ENCODE measurements at places on chromosomes 4 and X.

DNA sequence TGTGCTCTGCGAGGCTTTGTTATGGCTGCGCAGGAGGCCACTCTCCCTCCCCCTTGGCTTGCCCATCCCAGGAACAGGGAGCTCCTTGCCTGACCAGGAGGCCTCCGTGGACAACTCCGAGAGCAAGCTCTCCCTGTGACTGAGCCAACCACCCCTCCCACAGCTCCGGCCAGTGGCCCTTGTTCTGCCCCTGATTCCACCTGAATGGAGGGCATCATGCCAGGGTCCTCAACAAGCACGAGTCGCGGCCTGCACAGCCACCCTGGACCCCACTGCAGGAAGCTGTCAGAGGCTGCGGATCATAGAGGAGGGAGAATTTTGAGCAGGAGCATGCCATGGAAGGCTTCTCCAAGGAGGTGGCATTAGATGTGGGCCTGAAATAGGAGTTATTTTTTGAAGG lies 44.8 kb upstream of the GRPEL1 start:
- no peak for DNase-seq

GRCh38 chrX:10047631-10048030 lies 80.5 kb downstream of the CLDN34 start:
- no peak for DNase-seq

DNA sequence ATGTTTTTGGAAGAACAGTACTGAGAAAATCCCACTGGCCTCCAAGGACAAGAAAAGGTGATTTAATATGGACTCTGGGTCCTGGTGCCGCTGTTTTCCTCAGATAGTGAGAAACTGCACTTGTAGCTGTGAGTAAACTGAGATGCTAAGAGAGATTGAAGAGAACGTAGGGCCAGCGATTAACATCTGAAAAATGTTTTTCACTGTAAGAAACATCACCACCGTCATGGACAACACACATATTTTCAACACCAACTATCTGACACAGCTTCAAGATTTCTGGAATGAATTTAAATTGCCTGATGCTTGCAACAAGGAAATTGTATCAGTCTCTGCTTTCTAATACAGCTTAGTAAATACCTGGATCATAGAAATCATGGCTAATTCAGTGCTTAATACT lies 158.2 kb upstream of the SMIM31 start:
- DNase-seq, result no peak

DNA sequence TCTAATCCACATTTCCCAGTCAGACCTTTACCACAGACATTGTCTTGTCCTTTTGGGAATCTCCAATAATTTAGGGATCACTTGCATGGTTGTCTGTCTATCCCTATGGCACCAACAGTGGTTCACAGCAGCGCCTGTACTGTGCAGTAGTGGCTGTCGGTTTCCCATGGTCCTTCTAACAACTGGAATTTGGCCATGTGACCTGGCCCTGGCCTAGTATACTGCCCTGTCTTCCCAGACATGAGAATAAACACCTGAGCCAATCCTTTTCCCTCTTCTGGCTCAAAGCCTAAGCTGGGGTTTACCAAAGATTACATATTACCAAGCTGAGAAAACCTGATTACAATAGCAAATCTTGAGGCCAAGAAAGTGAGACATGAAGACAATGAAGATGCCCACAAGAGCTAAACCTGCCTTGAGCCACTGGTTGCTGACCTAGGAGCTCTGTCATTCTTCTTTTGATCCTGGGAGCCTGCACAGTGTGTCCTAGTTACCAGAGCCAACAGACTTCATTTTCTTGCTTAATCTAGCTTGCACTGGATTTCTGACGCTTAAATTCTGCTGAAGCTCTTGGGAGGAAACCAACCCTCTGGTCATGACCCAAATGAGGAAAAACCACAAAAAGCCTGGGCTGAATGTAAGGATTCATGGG lies 92.1 kb downstream of the SCD5 start:
- DNase-seq, result no peak

DNA sequence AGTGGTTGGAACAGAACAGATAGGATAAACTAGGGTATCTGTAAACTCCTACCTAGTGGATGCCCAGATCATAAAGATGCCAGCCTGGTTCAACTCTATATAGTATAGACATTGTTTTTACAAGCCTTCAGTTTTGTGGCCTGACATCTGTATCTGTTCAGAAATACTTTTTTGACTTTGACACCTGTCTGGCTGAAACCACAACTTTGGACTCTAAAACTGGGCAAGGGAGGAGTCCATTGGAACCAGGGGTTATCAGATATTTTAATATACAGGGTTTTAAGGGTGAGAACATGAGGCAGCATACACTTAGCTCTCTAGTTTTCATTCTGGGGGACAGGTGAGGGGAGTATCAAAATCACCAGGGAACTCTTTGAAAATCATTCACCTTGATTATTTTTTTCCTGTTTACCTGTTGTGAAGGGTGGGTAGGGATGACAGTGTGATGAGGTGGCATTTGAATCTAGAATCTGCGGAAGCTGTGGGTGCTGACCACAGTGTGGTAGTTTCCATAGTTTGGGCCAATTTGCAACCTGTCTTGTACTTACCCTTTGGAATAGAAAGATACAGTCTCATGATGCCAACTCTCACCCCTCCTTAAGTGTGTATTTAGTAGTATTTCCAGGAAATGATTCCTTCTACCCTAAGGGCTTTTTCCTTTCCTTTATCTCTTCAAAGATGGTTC lies 20.6 kb downstream of the GAB1 start:
- DNase-seq, result no peak

GRCh38 chr4:176268963-176269362 lies at the start of gene ASB5:
Gene ASB5, minus strand, starts transcription at chr4:176269222. Its CDS starts 114 bp downstream, at chr4:176269108.
- DNase-seq, result no peak

DNA sequence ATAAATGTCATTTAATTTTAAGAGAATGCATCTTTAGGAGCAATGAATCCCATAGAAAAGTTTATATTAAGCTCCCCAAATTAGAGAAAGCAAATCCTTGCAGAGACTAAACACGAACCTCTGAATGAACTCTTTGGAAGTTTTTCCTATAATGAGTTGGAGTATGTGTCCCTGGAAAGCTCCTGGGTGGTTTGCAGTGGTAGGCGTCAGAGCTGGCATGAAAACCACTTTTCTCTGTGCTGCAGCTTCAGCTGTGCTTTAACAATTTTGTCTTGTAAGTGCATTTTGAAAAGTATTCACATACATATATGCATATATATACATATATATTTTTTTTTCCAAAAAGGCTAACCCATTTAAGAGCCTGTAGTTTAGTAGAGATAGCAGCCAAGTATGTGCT lies 148.7 kb upstream of the TBC1D9 start:
- no peak for DNase-seq

All from ELF-1 (cell line).